Immature natural killer cell (primary cell): ENCODE measurements at places on chromosomes 1 and 21.
A peak's percentile ranks its signal among the peaks of the same experiment; 100 is the strongest.

- DNase-seq = peak; percentile 77
Observed at GRCh38 chr1:41003640-41004220, 17.8 kb downstream of the SLFNL1 start.

DNA sequence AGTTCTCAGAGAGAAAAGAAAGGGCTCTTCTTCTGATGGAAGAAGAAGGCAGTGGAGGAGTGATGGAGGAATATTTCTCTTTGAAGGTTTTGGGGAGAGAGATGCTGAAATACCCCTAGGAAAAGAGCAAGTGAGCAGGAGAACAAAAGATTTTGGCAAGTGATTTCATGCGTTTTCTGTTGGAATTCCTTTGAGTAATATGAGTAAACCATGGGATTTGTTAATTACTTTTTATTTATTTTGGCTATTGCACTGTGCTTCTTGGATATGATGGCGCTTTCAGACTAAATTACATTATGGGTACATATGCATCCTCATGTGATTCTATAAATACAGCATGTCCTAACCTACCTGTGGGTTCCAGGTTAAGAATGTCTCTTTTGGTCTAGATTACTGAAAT, 210.1 kb upstream of the PTGFR start:
- DNase-seq = no peak

DNA sequence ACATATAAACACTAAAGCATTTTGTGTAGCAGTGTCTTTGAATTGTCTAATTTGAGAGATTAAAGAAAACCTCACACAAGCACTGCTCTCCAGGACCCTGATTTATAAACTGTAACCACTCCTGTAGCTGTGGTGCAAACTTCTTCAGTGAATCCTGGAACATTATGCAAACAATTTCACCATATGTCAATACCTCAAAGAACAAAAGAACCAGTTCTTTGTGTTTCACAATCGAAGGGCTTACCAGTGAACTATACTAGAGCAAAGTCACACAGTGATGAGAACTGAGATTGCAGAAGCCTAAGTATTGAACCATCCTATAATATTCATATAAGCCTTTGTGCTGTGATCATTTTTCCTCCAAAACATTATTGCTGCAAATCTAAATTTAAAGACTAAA, 21.5 kb downstream of the DPH5 start:
- no peak for DNase-seq

- DNase-seq = no peak
Observed at GRCh38 chr1:71203241-71203640, 122.4 kb upstream of the ZRANB2 start.

DNA sequence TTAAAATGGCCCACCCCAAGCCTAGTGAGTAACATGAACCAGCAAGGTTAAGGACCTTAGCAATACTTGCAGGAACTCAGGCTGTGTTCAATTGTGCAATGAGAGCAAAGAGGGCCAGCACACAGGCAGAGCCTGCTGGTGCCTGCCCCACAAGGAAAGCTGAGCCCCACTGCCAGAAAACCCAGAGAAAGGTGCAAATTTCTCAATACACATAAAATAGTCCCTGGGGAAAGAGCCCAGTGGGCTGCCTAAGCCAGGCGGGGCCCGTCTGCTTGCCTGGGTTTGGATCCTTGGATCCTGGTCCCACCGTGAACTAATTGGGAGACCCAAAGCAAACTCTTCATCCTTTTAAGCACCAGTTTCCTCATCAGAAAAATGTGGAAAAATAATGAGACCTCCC, 128.5 kb upstream of the CACNA1E start:
- DNase-seq = no peak

GRCh38 chr1:60639287-60639686, 443.1 kb upstream of the NFIA start:
- DNase-seq = no peak

- DNase-seq = no peak
Observed at GRCh38 chr1:245952383-245953026, 554.6 kb downstream of the SMYD3 start.

- DNase-seq = no peak
Observed at GRCh38 chr1:209620487-209620884, 31.7 kb downstream of the LAMB3 start.

GRCh38 chr1:119713749-119714456, 2.2 kb downstream of the PHGDH start:
- no peak for DNase-seq

- DNase-seq = no peak
Observed at GRCh38 chr1:112386731-112387346, 9.2 kb upstream of the CTTNBP2NL start.

DNA sequence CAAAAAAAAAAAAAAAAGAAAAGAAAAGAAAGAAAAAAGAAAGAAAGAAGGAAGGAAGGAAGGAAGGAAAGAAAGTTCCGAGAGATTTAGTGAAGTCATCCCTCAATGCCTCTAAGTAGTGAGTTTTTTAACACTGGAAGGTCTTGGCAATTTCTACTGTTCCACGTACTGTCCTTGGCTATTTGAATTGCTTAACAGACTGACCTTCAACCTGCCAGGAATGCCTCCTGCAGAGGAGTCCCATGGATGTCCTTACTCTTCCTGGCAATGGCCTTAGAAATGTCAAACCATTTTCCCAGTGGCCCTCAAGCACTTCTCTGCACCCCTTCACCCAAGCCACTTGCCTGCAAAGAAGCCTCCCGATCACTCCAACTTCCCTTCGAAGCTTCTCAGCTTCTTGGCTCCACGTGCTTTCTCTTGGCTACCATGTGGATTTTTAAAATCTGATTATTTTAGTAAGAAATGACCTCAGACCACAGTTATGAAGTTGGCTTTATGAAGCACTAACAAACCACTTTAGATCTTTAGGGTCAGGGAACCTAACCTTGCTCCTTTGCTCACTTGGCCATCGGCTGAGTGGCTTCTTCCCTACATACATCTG, 43.7 kb upstream of the ABCG1 start:
- DNase-seq = no peak

GRCh38 chr21:35438643-35439404, 389.7 kb upstream of the RUNX1 start:
- no peak for DNase-seq

DNA sequence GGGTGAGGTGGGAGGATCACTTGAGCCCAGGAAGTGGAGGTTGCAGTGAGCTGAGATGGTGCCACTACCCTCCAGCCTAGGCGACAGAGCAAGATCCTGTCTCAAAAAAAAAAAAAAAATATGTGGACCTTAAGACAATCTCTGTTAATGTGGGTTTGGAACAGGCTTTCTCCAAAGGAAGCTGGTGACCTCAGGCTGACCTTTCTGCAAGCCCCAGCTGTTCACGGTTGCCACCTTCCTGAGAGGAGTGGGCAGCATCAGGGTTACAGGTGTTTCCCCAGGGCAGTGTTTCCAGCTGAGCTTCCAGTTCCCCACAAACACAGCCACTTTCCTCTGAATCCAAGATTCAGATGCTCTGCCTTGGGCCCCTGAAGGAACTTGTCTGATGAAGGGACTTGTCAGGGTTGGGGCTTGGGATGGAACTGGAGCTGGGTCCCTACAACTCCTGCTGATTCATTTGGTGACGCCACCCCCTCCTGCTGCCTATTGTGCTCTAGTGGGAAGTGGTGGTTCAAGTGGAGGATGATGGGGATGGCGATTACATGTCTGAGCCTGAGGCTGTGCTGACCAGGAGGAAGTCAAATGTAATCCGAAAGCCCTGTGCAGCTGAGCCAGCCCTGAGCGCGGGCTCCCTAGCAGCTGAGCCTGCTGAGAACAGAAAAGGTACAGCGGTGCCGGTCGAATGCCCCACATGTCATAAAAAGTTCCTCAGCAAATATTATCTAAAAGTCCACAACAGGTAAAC, 1.9 kb downstream of the ZBTB48 start:
- DNase-seq = no peak

GRCh38 chr1:197683895-197684553, 91.3 kb downstream of the DENND1B start:
- DNase-seq = no peak
